ENCODE measurements at places on chromosomes 2 and 18.
A peak's percentile ranks its signal among the peaks of the same experiment; 100 is the strongest.

DNA sequence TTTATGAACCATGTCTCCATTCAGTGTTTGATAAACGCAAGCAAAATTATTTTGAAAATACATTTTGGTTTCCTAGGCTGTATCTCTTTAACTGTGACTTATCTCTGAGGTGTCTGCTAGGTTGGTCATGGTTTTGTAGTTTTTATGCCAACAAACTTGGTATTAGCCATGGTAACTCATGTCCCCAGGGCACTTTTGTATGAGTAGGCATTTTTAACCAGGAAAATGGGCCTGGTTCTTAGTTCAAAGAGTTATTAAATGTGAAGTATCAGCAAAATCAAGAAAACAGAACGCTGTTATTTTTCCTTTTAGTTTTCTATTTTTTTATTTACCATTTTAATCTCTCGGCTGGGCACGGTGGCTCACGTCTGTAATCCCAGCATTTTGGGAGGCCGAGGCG lies 179.3 kb upstream of the LHCGR start:
- DNase-seq: no peak

DNA sequence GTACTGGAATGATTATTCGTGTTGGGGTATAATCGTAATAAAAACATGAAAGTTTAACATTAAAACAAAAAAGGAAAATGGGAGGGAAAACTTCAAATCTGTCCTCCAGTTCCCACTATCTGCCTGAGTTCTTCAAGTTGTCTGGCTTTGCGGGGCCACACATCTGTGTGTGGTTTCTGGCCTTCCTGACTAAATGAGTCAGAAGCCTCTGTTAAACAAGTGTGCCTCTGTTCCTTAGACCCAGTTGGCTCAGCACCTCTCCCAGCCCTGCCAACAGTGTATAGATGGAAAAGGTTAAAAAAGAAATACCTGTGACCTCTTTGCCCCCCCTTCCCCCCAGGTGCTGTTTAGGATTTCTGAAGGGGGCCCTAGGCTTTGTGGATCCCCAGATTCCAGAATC lies 30.2 kb downstream of the XDH start:
- peak; percentile 90 for DNase-seq

GRCh38 chr2:230473378-230473777 lies 57.4 kb downstream of the SP100 start:
- DNase-seq: no peak

DNA sequence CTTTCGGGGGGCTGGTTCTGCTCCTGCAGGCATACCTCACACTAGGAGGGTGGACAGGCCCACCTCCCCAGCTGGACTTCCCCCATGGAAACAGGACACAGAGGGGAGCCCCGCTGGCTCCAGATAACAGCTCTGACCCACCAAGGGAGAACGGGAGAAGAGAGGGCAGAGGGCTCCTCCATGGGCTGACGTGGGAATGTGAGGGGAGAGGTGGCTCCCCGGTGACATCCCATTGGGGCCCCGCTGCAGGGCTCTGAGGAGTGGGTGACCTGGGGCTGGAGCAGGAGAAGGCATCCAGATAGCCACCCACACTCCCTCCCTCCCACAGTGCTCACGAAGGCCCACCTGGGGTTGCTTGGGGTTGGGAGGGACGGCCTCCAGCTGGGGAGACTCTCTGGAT lies 45.9 kb downstream of the FBLN7 start:
- DNase-seq: no peak

DNA sequence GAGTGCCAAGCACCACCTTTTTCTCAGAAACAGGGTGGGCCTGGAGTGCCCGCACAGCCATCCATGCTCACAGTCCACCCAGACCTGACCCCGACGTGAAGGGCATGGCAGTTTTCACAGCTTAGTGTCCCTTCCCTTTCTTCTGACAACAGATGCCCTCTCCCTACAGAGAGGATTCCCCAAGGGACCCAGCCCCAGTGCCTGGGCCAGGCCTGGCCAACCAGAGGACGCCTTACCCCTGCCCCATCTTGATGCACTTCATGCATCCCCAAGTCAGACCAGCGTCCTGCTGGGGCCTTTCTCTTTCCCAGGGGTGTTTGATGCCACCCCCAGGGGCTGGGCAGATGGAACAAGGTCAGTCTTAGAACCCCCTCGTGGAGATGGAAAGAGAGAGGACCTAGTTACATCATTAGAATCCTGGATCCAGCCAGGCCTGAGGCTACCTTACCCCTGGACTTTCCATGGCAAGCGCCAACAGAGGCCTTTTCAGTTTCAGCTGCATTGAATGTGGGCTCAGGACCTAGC lies 3.8 kb downstream of the ANKMY1 start:
- no peak for DNase-seq

DNA sequence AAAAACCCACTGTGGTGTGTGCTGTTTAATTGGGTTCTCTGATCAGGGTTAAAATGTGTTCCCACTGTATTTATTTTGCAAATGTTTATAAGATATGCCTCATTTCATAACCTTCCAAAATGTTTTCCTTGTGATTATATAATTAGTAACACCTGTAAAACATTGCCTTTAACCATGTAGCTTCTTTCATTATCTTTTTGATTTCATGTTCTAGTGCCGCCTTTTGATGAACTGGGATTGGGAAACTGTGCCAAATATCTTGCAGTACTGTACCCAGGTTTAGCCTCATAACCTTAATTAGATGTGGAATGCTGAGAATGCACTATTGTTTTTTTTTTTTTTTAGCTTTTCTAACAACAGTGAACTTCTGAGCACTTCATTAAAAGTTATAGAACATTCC lies 96.9 kb downstream of the TANC1 start:
- peak; percentile 42 for DNase-seq

DNA sequence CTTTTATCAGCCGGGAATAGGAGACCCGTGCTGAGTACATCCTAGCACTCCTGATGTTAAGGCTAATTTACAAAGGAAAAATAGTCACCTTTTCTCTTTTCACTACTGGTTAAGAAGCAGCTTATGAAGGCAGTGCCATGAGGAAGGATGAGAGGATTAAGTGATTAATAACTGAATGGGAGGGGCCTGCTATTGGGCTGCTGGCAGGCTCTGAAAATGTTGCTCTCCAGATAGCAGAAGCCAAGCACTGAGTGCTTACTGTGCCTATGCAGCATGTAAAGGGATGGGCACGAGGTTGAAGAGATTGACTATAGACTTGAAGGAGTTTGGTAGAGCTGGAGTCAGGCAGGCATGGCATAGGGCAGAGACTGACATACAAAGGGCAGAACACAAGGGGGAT lies 282.4 kb upstream of the THSD7B start:
- no peak for DNase-seq

- no peak for DNase-seq
Measured at GRCh38 chr2:165472922-165473321, 3.4 kb downstream of the CSRNP3 start.

GRCh38 chr2:227411320-227411989 lies 23.7 kb upstream of the SCYGR1 start:
- DNase-seq: no peak

GRCh38 chr2:119476301-119477112 lies 44.9 kb downstream of the TMEM37 start:
- peak; percentile 37 for DNase-seq

GRCh38 chr2:128273469-128274081 lies 45.1 kb downstream of the HS6ST1 start:
- no peak for DNase-seq

DNA sequence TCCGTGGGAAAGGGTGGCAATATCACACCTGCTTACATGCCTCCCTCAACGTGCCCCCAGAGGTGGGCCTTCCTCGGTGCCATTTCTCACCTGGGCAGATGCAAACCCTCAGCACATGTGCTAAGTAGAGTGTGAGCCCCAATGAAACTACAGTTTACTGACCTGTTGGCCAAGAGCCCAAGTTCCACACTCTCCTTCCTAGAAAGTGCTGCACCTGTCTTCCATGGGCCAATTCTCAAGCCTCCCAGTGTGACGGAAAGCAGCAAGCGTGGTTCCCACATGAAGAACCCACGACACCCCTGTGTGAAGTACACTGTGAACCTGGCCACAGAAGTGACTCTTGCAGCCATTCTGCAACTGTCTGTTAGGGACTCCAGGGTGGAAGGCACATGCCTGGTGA lies 73.7 kb downstream of the UXS1 start:
- DNase-seq: no peak

DNA sequence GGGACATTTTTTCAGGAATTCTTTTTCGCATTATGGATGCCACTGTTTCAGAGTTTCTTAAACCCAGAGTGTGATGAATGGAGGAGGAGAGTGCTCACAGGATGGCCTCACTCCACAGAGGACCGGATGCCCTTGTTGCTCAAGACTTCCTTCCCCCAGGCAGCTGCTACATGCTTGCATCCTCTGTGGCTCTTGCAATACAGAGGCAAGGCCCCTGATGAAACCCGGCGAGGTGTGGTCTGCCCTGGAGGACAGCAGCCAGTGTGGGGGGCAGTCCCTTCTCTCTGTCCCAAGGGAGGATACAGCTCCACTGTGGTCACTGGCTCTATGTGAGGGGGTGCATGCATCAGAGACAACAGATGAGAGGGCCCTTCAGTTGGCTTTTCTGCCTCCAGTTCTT lies 109.6 kb downstream of the SH3RF3 start:
- peak; percentile 92 for DNase-seq

- DNase-seq: peak; percentile 75
Measured at GRCh38 chr2:37648331-37649011, 23.0 kb downstream of the CDC42EP3 start.

DNA sequence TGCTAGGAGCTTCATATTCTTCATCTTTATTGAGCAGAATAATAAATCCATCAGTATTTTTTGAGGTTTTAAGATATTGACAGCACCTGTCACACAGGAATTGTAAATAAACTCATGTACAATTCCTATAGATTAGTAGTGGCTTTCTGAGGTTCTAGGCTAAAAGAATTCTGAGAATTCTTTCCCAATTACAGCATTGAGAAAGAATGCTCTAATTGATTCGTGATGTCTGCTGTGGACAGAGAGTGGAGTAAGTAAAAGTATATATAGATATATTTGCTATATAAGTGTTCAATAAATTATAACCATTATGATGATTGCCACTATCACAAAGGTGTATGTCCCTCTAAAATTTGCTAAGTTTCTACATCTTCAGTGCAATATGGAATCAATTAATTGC lies 186.5 kb upstream of the NRP2 start:
- DNase-seq: no peak

All from fibroblast of the aortic adventitia (primary cell).